ENCODE measurements at places on chromosomes 4 and X.

DNA sequence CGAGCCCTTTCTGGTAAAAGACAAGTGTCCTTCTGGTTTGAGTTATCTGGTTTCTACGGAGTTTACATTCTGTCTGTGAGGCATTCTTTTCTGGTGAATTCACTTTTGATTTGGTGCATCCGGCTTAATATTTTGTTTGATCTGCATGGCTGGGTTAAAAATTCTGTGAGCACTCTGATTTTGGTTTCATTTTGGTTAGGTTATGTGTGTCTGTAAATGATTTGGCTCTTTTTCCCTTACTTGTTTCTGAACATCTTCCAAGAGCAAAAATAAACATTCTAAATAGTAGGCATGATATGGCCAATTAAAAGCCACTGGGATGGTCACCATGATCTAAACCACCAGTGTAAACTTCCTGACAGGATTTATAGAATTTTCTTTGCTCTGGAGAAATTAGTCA is 85.7 kb upstream of the PTPN13 start:
- DNase-seq: no peak

- DNase-seq: no peak
These were observed 24.3 kb downstream of the CXCL13 start for GRCh38 chr4:77629885-77630284.

GRCh38 chrX:3548765-3549391 is 164.6 kb downstream of the PRKX start:
- no peak for DNase-seq

GRCh38 chr4:16791460-16791859 is 107.0 kb downstream of the LDB2 start:
- no peak for DNase-seq

DNA sequence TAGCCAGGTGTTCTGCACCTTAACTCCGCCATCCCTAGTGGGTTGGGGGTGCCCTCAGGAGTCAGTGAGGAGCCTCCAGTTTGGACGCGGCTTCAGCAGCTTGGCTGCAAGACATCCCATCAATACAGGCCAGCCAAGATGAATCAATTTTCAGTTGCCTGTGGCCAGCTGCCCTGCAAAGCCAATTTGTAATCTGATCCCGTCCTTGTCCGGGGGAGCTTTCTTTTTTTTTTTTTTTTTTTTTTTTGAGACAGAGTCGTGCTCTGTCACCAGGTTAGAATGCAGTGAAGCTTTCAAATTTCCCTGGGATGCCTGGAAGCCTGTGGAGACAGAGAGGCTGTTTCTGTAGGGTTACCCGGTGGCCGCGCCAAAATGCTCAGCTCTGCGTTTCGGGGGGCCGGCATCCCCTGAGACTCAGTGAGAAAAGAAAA is 192.5 kb downstream of the ASMT start:
- DNase-seq: no peak

DNA sequence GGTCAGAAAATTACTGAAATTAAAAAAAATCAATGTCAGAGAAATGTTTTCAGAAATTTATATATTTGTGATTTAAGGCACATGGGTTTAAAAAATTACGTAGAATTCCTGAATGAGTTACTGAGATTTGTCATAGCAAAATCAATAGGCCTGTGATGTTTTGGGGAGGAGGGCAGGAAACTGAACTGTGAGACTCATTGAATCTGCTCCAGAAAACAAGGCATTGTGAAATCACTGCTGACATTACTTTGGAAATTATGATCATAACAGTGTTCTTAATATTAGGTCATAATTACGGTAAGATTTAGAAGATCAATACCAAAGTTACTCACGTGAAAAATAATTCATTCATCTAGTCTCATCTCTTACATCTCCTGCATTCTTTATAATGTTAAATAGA is 5.3 kb downstream of the FGF5 start:
- no peak for DNase-seq

DNA sequence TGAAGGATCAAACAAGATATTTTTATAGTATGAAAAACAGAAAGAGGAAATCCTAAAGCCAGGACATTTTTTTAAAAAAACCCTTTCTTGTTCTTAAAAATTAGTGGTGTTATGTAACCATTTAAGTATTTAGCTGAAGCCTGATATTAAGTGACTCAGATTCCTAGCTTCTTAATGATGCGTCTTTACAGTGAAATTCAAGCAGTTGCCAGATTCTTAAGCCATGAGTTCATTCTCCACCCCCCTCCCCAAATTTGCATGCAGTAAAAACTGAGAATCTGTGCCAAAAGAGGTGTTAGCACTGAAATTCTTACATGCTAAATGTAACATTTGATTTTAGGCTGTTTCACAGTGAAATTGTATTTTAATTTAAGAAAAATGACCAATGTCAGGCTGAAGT is 180.8 kb downstream of the RAPGEF2 start:
- DNase-seq: no peak

DNA sequence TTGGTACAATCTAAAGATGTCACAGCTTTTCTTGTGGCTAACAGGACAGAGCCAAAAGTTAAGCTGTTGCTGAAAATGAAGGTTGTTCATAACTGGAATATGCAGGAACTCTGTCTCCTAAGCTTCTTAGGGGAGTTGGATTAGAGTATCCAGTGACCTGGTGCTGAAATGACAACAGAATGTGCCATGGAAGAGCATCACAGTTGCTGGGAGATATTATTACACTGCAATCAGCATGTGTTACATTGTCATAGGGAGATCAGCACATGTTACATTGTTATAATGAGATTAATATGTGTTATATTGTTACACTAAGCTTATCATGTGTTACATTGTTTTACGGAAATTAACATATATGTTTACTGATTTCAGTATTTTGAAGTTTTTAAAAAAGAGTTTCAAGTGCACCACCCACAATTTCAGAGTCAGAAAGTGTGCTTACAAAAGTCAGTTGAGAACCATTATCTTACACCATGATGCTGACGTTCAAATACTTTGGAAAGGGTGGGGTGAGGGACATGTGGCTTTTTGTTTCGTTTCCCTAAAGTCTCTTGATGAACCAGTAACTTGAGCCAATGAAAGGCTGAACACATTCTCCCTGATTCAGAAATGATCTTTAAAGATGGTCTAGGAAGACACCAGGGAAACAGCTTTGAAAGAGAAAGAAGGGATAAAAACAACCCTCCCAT is 113.4 kb downstream of the DRD5 start:
- no peak for DNase-seq

- no peak for DNase-seq
These were observed 139.4 kb upstream of the SCML1 start for GRCh38 chrX:17597836-17598439.

DNA sequence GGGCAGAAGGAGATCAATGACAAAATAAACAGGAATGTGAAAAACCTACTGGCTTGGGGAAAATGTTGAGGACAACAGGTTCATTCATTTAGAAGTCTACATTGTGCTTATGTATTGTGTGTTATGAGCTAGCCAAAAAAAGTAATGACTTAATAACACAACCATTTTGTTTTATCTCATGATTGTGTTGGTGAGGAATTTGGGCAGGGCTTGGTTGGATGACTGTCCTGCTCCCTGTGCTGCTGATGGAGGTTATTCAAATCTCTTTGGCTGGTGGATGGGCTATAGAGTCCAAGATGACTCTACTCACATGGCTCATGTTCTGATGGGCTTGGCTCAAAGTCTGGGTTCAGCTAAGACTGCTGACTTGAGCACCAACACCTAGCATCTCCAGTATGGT is 116.3 kb downstream of the HS3ST1 start:
- DNase-seq: no peak

GRCh38 chr4:16757080-16757521 is 141.3 kb downstream of the LDB2 start:
- DNase-seq: no peak

DNA sequence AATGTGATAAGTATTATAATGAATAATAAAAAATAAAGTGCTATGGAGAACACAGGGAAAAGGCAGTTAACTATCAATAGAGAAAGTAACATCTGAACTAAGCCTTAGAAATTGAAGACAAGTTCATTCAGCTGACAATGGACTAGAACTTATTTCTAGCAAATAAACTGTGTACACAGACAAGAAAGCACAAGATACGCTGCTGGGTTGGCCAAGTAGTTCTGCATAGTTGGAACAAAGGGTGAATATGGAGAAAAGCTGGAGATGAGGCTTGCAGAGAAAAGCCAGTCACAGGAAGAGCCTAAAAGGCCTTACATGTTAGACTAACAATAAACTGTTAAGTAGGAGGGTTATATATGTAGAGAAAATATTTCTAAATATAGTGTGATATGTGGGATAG is 71.2 kb downstream of the WDFY3 start:
- DNase-seq: no peak

GRCh38 chr4:53015681-53016080 is 153.6 kb downstream of the RASL11B start:
- no peak for DNase-seq

GRCh38 chr4:101345271-101345595 is 2.1 kb downstream of the PPP3CA start:
- no peak for DNase-seq

DNA sequence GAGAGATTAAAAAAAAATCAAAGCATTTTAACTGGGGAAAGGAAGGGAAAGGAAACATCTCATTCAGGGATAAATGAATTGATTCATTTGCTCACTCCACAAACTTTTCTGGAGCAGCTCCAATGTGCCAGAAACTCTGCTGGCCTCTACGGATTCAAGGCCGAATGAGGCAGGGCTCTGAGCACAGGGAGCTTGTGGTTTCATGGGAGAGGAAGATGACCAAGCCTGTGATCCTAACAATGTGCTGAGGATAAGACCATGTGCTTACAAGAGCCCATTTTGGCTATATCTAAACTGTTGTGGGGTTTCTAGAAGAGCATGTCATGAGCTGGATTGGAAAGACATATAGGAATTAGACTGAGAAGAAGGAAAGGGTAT is 137.5 kb downstream of the ZNF674 start:
- no peak for DNase-seq

GRCh38 chr4:183610033-183610432 is 49.0 kb downstream of the RWDD4 start:
- no peak for DNase-seq

GRCh38 chr4:102994803-102995202 is 24.7 kb downstream of the SLC9B1 start:
- no peak for DNase-seq

GRCh38 chr4:163167333-163167626 is 590 bp upstream of the NAF1 start:
- no peak for DNase-seq

DNA sequence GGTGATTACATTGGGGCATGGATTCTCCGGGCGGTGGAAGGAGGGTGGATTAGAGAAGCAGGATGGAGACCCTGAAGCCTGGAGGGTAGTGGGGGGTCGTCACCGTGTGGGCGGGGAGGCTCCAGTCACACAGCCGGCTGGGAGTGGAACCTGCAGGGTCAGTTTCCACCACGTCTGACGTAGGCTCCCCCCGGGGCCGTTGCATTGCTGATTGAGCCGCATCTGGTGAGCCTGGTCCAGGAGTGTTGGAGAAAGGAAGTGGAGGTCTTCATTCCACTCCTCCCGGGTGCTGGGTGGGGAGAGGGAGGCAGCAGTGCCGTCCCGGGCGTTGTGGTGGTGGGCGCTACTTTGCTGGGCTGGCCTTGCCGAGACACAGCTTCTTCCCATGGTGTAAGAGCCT is 28.1 kb downstream of the TBC1D14 start:
- DNase-seq: no peak

- DNase-seq: no peak
These were observed 28.9 kb downstream of the FGF5 start for GRCh38 chr4:80295336-80295735.

DNA sequence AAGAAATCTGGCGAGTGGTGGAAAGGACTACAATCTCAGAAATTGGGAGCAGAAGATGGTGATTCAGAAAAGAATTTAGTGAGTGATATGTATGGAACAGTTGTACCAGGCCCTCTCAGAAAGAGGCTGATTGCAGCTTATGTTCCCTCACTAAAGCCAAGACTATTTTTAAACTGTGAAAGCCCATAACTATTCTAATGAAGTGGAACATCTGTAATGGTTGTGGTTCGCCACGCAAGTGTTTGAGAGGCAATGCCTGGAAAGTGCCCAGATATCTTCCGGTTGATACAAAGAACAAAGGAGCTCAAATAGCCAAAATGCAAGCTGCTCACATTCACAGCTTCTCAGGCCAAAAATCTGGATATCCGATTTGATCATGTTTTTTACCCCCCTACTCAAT is 1250.7 kb downstream of the RAPGEF2 start:
- DNase-seq: no peak

- DNase-seq: no peak
These were observed 355.4 kb upstream of the NDST3 start for GRCh38 chr4:117678861-117679260.

DNA sequence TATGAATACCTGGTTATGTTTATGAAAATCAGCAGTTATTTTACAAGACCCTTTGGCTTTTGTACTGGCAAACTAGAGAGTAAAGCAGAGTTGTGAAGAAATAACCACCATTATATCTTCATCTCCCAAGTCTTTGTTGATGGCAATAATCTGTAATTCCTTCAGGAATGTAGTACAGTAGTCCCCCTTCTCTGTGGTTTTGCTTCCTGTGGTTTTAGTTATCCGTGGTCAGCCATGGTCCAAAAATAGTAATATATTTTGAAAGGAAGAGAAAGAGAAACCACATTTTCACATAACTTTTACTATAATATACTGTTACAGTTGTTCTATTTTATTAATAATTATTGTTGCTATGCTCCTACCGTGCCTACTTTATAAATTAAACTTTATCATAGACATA is 27.8 kb downstream of the BANK1 start:
- no peak for DNase-seq

GRCh38 chr4:143782521-143782920 is 82.0 kb upstream of the FREM3 start:
- no peak for DNase-seq

- no peak for DNase-seq
These were observed 140.4 kb downstream of the ZNF674 start for GRCh38 chrX:46404774-46405173.

DNA sequence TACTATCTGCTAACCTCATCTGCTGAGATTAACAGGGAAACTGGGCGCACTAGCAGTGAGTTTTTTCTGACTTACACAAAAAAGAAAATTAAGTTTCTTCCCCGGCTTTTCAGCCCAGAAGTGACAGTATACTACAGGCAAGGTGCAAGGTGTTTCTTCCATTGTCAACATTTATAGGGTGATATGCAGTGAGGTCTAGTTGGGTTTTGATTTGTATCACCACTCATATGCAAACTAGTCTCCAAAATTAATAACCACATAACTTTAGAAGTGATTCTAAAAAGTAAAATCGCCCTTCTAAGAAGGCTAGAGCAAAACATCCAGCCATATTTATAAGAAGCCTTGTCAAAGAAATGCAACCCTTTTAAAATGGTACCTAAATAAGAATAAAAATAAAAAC is 640.1 kb downstream of the ARAP2 start:
- DNase-seq: no peak

GRCh38 chr4:94448815-94449375 is 2.8 kb upstream of the PDLIM5 start:
- DNase-seq: no peak

- no peak for DNase-seq
These were observed 29.8 kb downstream of the UGT2B7 start for GRCh38 chr4:69126024-69126423.

GRCh38 chr4:148850257-148850995 is 408.2 kb upstream of the NR3C2 start:
- DNase-seq: no peak

DNA sequence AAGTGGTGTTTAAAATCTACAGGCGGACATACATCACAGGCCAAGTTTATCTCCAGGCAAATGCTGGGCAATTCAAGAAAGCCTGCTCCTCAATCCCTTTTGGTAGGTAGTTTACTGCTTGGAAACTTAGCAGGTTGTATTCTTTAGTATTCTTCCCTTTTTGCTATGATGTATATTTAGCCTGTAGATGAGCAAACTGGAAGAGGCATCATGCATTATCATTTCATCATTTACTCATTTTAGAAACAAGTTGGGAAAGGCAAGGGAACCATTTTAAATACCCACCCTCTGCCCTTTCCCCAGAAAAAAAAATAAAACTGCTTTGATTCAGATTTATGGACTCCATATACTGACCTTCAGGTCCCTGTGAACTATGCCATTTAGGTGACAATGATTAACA is 213.2 kb downstream of the CAMK2D start:
- DNase-seq: no peak

Measured in activated naive CD4-positive, alpha-beta T cell treated with Interleukin-2 at 50 U/mL for 16 hours (primary cell).